ENCODE measurements at places on chromosomes 5 and 9. TPM values are rescaled to one million over a fixed set of nuclear protein-coding genes. Genes with fewer than 3 reads are reported as not detected.

The DEPDC1B gene
- polyA plus RNA-seq, result 9.0 TPM

The EDIL3 gene
- 21.1 TPM for polyA plus RNA-seq

The PCDHB14 gene
- 2.2 TPM for polyA plus RNA-seq

The RNF224 gene
- 0.88 TPM for polyA plus RNA-seq

The PTPN3 gene
- polyA plus RNA-seq, result 7.7 TPM

The TMC1 gene
- not detected for polyA plus RNA-seq

The PCDHB13 gene
- polyA plus RNA-seq, result 1.1 TPM

The NTNG2 gene
- polyA plus RNA-seq, result 0.48 TPM

The CCNJL gene
- 10.8 TPM for polyA plus RNA-seq

The SH2D3C gene
- polyA plus RNA-seq, result 2.2 TPM

The COL23A1 gene
- 2.7 TPM for polyA plus RNA-seq

The GFRA3 gene
- polyA plus RNA-seq, result 4.2 TPM

The ARL10 gene
- 4.4 TPM for polyA plus RNA-seq

The IRX4 gene
- not detected for polyA plus RNA-seq

The FOXD4 gene
- 0.24 TPM for polyA plus RNA-seq

The TRIM52 gene
- 9.9 TPM for polyA plus RNA-seq

The FAM221B gene
- 0.26 TPM for polyA plus RNA-seq

The IDNK gene
- polyA plus RNA-seq, result 8.7 TPM

The NMUR2 gene
- polyA plus RNA-seq, result 0.57 TPM

The CMYA5 gene
- polyA plus RNA-seq, result 1.1 TPM

The IL9 gene
- not detected for polyA plus RNA-seq

The FOXD4L4 gene
- polyA plus RNA-seq, result 0.16 TPM

The PAXX gene
- polyA plus RNA-seq, result 97.5 TPM

The CCDC183 gene
- 32.1 TPM for polyA plus RNA-seq

The GRIN1 gene
- polyA plus RNA-seq, result not detected

The SPATA24 gene
- polyA plus RNA-seq, result 5.5 TPM

The KCNMB1 gene
- polyA plus RNA-seq, result 0.18 TPM

The CDH12 gene
- 15.4 TPM for polyA plus RNA-seq

The FST gene
- 35.4 TPM for polyA plus RNA-seq

The FOXI1 gene
- not detected for polyA plus RNA-seq

The CCL28 gene
- polyA plus RNA-seq, result 0.80 TPM

The MELK gene
- polyA plus RNA-seq, result 6.9 TPM

The HABP4 gene
- polyA plus RNA-seq, result 18.0 TPM

The TMEM8B gene
- 13.4 TPM for polyA plus RNA-seq

The CCDC192 gene
- 0.69 TPM for polyA plus RNA-seq

The IFNA13 gene
- not detected for polyA plus RNA-seq

The LMX1B gene
- polyA plus RNA-seq, result 0.13 TPM

The IFNA21 gene
- polyA plus RNA-seq, result not detected

The LPAR1 gene
- 24.2 TPM for polyA plus RNA-seq

The LHX2 gene
- 0.19 TPM for polyA plus RNA-seq

The INSL6 gene
- 0.41 TPM for polyA plus RNA-seq

The HTR4 gene
- polyA plus RNA-seq, result 0.29 TPM

The PCDHGA8 gene
- polyA plus RNA-seq, result 0.28 TPM

The CARTPT gene
- not detected for polyA plus RNA-seq

The PCDHGA3 gene
- not detected for polyA plus RNA-seq

The CSF1R gene
- polyA plus RNA-seq, result 5.1 TPM
